MCF 10A (cell line): ENCODE measurements at places on chromosomes 7 and 10. TPM values are rescaled to one million over a fixed set of nuclear protein-coding genes. Genes with fewer than 3 reads are reported as not detected.

Gene CYP2C18
- total RNA-seq = not detected in 2 replicates

Gene TMUB1
- total RNA-seq = 25.7 and 30.1 TPM in 2 replicates

Gene FGFBP3
- 0.86 and 1.1 TPM in 2 replicates for total RNA-seq

Gene MBLAC1
- 2.5 and 3.2 TPM in 2 replicates for total RNA-seq

Gene CLDN15
- total RNA-seq = 8.5 and 17.1 TPM in 2 replicates

Gene SEMA3D
- not detected in 2 replicates for total RNA-seq

Gene TBX20
- total RNA-seq = not detected in 2 replicates

Gene PSD
- total RNA-seq = 0.66 and 0.75 TPM in 2 replicates

Gene VKORC1L1
- 28.7 and 32.1 TPM in 2 replicates for total RNA-seq

Gene IDI2
- total RNA-seq = not detected in 2 replicates

Gene CACNB2
- 2.7 and 3.3 TPM in 2 replicates for total RNA-seq

Gene ABCB4
- not detected in 2 replicates for total RNA-seq

Gene UPP1
- 602 and 797 TPM in 2 replicates for total RNA-seq

Gene WDR86
- total RNA-seq = not detected in 2 replicates

Gene HSPA12A
- total RNA-seq = 9.1 and 13.1 TPM in 2 replicates

Gene NPY4R
- not detected in 2 replicates for total RNA-seq

Gene NEUROG3
- not detected in 2 replicates for total RNA-seq

Gene RPS24
- total RNA-seq = 2,215 and 2,288 TPM in 2 replicates

Gene BTBD16
- total RNA-seq = 0.16 TPM in 1 of 2 replicates, not detected in the other

Gene CLCN1
- not detected in 2 replicates for total RNA-seq

Gene PNLIPRP3
- total RNA-seq = 7.6 and 9.5 TPM in 2 replicates

Gene NEUROD6
- not detected in 2 replicates for total RNA-seq

Gene FAM131B
- total RNA-seq = 0.19 and 0.25 TPM in 2 replicates

Gene MKX
- total RNA-seq = not detected in 2 replicates

Gene PRTFDC1
- not detected in 2 replicates for total RNA-seq

Gene LRRC18
- total RNA-seq = not detected in 2 replicates

Gene TEX36
- not detected in 2 replicates for total RNA-seq

Gene CUL1
- 41.2 and 49.2 TPM in 2 replicates for total RNA-seq

Gene PNLIPRP1
- not detected in 2 replicates for total RNA-seq

Gene ITPRID1
- total RNA-seq = not detected in 2 replicates

Gene GPRIN2
- not detected in 2 replicates for total RNA-seq

Gene GIMAP1
- not detected in 2 replicates for total RNA-seq

Gene CTNNA3
- total RNA-seq = 0.02 TPM in 1 of 2 replicates, not detected in the other

Gene OPN4
- total RNA-seq = not detected in 2 replicates

Gene PILRA
- total RNA-seq = 0.65 and 1.6 TPM in 2 replicates

Gene HKDC1
- total RNA-seq = 0.68 and 1.1 TPM in 2 replicates

Gene VPS50
- total RNA-seq = 15.2 and 22.4 TPM in 2 replicates

Gene SLC16A9
- total RNA-seq = 0.54 and 0.84 TPM in 2 replicates
